ENCODE measurements at places on chromosomes 11 and 22.

DNA sequence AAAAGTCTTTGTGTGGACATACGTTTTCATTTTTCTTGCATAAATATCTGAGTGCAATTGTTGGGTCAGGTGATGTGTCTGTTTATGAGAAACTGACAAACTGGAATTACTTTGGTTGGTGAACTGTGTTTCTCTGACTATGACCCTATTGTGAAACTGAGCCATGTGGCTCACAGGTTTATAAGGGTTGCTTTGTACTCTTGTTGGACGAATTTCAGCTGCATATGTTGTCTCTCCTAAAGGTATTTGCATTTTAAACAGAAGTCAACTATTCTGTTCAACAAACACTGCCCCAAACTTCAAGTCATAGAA lies 34.4 kb upstream of the RASD2 start:
- DNase-seq, result no peak

GRCh38 chr11:15800111-15800800 lies 556.1 kb downstream of the SOX6 start:
- DNase-seq, result no peak

GRCh38 chr22:38455530-38456271 lies 702 bp upstream of the KCNJ4 start:
- no peak for DNase-seq

GRCh38 chr22:20571531-20572007 lies 64.2 kb downstream of the MED15 start:
- DNase-seq, result no peak

GRCh38 chr11:70233034-70233433 lies 29.9 kb downstream of the FADD start:
- DNase-seq, result no peak

DNA sequence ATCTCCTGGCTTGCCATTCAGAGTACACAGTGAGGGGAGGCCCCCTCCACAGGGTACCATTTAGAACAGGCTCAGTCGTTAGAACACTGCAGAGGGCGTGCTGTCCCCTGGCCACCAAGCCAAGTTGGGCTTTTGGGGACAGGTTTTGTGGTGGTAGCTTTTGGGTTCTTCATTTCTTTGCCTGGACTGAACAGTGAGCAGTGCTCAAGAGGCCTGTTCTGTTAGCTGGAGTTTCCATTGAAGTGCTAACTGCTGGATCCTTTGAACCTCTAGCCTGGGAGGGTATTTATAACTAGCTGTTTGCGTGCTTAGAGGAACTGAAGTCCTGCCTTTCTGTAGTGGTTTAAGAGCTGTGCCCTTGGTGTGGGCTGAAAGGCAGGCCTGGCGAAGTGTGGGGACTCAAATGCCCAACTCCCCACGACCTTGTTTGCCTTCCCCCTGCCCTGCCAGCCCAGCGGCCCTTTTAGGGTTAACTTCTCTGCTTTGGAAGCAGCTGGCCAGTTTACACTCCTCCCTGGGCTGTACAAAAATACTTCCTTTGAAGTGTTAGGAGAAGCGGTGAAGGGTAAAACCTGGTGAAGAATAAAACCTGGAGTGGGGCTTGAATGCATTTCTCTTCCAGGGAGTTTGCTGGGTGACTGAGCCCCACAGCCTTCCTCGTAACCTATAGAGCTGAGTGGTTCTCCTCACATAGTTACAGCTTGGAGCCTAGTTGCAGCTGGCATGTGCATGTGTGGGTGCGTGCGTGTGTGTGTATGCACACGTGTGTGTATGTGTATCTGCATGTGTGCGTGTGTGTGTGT lies 34.6 kb downstream of the ZNRF3 start:
- no peak for DNase-seq

DNA sequence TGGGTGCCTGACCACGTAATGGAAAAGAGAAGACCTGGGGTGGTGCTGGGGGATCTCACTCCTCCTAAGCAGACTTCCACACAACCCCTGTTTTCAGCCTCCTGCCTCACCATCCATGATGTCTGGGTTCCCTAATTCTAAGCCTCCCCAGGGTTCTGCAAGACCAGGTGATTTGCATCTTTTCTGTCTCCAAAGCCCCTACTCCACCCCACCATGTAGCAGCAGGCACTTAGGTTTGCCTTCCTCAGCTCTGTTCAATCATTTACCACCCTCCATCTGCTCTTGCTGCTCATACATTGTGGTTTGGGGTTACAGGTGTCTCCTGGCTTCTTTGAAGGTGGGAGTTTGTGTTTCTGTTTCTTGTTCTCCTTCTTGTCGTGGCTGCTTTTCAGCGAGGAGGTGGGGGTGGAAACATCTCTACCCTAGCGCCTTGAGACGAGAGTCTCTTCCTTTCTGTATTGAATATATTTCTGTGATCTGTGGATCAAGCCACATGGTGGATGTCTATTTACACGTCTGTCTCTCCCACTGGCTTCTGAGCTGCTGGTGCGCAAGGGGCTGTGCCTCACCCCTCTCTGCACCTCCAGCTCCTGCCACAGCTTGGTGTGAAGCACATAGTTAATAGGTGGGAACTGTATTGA lies 6.6 kb upstream of the SSTR3 start:
- no peak for DNase-seq

DNA sequence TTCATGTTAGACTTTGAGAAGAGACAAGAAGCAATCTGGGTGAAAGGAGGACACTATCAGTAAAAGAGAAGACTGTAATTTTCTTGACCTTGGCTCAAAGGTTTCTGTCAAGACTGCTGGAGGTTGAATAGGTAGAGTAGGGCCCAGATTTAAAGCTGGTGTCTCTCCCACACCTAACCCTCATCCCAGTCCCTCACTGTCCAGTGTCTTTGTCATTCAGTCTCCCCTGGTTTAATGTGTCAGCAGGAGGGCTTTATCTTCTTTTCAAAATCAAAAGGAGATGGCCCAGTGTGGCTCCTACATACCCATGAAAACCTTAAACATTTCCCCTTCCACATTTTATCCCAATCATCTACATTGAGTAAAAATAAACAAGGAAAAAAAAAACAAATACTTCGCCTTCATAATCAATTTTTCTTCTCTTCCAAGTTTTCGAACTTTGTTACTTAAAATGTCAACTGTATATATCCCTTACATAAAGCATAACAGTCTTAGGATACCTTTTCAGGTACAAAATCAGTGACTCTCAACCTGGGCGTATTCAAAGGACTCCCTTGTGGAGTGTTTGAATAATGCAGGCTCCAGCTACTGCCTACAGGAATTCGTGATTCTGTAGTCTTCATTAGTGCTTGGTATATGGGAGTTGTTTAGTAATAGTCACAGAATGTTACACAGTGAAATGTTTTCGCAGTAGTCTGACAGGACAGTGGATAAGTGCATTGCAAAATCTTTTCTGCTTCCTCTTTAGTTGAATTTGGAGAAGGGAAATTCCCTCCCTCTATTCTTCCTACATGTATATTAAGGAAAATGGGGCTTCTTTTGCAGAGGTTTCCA lies 87.2 kb downstream of the FAT3 start:
- peak; percentile 86 for DNase-seq

GRCh38 chr11:128532016-128532571 lies 55.3 kb downstream of the ETS1 start:
- DNase-seq, result no peak

DNA sequence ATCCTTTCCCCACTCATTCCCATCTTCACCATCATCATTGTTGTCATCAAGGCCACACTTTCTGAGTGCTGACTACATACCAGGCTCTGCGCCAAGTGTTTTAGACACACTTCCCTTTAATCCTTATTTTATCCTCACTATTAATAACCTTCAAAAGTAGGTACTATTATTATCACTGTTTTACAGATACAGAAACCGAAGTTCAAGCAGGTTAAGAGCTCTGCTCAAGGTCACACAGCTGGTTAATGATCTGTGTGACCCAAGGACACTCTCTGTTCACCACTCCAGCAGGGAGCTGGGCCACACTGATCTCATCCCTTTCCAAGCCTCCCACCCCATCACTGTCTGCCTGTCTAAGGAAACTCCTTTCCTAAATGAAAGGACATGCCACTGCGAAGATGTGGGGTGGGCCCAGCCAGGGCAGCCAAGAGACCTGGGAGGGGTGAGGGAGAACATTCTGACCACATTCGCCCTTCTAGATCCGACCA lies 17.2 kb upstream of the TSKU start:
- DNase-seq, result no peak

DNA sequence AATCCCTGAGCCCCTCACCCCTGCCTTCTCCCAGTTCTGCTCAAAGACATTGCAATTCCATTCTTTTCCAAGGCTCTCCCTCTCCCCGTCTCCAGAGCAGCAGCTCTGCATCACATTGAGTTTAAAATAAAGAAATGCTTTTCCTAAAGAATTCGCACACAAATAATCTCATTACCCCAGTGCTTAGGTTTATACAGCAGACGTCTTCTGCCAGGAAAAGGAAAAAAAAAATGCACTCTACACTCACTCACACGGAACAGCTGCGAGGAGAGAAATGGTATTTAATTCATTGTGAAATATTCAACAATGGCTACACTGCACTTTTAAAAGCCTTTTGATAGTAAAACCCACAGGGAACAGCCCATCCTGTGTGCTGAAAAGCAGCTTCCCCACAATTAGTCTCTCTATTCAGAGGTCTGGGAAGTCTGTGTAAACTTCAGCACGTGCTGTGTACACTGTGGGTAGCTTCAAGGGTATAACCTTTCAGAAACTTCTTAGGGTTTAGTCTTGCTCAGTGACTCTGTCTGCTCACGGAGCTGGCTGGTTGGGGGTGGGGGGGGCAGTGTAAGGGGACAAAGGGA lies 42.8 kb downstream of the ETS1 start:
- DNase-seq, result no peak

DNA sequence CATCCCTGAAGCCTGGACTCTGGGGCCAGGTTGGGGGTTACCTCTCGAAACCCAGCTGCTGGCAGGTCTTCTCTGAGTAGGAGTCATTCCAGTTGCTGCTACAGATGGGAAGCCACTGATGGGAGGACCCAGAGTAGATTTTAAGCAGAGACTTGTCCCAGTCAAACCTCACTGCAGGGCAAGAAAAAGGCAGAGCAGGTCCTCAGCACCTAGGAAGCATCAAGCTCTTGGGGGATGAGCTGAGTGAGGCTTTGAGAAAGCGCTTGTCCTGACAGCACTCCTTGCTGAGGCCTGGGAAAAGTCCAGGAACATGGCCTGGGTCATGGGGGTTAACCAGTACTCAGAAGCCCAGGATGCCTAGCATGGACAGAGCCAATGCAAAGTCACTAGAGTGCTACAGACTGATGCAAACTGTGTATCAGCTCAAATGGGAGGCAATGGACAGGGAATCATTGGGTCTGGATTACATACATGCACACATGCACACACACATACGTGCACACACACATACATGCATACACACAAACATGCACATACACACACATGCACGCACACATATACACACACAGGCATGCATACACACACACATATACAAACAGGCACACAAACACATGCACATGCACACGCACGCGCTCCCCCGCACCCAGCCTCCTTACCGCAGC lies 15.3 kb downstream of the TMPRSS13 start:
- no peak for DNase-seq

GRCh38 chr11:93526641-93527583 lies 16.3 kb downstream of the SMCO4 start:
- no peak for DNase-seq

DNA sequence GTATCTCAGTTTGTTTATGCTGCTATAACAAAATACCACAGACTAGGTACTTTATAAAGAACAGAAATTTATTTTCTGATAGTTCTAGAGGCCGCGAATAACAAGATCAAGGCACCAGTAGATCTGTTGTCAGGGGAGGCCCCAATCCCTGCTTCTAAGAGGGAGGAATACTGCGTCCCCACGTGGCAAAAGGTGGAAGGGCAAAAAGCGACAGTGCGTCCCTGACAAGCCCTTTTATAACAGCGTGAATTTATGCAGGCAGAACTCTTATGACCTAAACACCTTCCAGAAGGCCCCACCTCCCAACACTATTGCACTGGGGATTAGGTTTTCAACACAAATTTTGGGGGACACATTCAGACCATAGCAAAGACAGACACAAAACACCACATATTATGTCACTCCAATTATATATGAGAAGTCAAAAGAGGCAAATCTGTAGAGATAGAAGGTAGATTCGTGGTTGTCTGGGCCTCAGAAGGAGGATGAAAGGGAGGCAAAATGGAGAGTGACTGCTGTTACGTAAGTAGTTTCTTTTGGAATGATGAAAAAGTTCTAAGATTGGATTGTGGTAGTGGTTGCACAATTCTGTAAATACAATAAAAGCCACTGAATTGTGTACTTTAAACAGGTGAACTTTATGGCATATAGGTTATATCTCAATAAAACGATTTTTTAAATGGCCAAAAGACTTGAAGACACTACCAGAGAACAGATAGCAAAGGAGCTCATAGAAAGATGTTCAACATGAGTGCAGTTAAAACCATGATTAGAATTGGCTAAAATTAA lies 30.1 kb upstream of the TNRC6B start:
- peak; percentile 18 for DNase-seq

GRCh38 chr11:15742626-15743519 lies 613.5 kb downstream of the SOX6 start:
- no peak for DNase-seq

- DNase-seq, result no peak
These were observed 1.3 kb downstream of the MAP3K11 start for GRCh38 chr11:65612691-65613090.

Data from iPS DF 6.9 (cell line).